A172 (cell line): ENCODE measurements at places on chromosomes 13 and 19. TPM values are rescaled to one million over a fixed set of nuclear protein-coding genes. Genes with fewer than 3 reads are reported as not detected.

The SRRM5 gene
- total RNA-seq = not detected in 2 replicates

GRCh38 chr19:5113633-5114586 is 145.0 kb downstream of the KDM4B start:
- DNase-seq = no peak

- no peak for DNase-seq
Measured at GRCh38 chr19:37304190-37304883, 66.6 kb upstream of the ZNF527 start.

The PSG11 gene
- total RNA-seq = 0.17 and 0.29 TPM in 2 replicates

The PABPC3 gene
- not detected in 2 replicates for total RNA-seq
